ENCODE measurements at places on chromosomes 3 and 15.

- DNase-seq: no peak
These were observed 182.5 kb downstream of the TNIK start for GRCh38 chr3:171277456-171278298.

- no peak for DNase-seq
These were observed 273.6 kb downstream of the THRB start for GRCh38 chr3:24220859-24221657.

DNA sequence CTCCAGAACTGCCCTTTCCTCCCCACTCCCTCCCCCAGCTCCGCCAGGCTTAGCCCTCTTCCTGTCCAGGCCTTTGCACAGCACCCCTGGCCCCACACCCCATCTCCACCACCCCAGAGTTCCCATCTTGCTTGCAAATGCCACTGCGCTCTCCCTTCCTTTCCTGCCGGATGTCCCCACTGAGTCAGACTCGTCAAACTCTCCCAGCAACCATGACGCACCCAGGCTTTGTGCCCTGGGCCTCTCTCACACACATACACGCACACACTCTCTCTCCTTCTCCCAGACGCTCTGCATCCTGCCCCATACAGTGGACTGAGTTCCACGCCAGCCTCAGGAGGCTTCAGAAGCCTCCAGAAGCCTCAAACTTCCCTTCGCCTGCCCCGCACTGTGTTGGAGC lies 2.8 kb upstream of the CCDC9B start:
- no peak for DNase-seq

- DNase-seq: no peak
These were observed 43.7 kb downstream of the ZBTB11 start for GRCh38 chr3:101633186-101633585.

- no peak for DNase-seq
These were observed 29.9 kb downstream of the TMEM40 start for GRCh38 chr3:12729051-12729651.

DNA sequence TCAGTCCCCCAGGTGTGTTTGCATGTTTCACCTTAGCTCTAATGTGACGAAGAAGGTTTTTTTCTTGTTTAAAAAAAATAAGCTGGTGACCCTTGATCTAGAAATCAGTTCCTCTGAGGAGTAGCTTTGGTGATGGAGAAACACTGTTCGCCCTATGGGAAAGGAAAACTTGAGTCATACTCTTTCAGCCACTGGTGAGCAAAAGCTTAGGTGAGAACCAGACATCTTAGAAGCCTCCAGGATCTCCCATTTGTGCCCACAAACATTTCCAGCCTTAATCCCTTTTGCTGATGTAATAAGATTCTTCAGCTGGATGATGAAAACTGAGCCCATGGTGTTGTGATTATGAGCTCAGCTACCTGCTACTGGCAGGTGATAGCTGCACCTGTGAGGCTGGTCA lies 37.8 kb downstream of the SLC27A2 start:
- DNase-seq: no peak

- DNase-seq: no peak
These were observed 16.4 kb downstream of the MYL3 start for GRCh38 chr3:46846624-46847542.
